ENCODE measurements at places on chromosomes 2 and 18.

DNA sequence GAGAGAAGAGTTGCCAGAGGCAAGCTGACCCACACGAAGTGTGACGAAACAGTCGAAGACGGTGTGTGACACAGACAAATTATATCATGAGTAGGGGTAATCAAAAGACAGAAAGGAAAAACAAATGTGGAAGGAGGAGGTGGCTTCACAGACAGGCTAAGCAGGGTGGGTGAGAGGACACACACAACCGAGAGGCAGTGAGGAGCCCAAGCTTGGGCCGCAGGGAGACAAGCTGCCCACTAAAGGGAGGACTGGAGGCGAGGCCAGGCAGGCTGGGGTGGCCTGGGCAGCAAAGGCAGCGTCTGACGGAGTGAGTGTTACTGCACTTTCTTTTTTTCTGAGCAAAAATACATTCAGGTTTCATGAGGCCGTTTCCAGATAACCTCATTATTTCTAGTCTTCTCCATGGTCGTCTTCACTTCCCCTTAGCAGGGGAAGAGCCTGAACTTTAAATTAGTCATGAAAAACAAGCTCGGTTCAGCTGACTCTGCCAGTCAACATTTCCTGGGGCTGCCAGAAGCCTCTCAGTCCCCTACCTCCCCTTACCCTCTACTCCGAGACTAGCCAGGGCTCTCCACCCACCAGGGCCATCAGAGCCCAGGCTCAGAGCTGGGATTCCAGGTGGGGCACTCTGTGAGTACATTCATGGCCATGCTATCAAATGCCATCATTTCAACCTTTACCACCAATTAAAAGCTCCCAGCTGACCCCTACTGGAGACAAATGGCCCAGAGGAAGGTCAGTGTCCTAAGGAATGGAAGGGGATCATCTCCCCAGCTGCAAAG lies 13.8 kb upstream of the ZFP36L2 start:
- no peak for DNase-seq

DNA sequence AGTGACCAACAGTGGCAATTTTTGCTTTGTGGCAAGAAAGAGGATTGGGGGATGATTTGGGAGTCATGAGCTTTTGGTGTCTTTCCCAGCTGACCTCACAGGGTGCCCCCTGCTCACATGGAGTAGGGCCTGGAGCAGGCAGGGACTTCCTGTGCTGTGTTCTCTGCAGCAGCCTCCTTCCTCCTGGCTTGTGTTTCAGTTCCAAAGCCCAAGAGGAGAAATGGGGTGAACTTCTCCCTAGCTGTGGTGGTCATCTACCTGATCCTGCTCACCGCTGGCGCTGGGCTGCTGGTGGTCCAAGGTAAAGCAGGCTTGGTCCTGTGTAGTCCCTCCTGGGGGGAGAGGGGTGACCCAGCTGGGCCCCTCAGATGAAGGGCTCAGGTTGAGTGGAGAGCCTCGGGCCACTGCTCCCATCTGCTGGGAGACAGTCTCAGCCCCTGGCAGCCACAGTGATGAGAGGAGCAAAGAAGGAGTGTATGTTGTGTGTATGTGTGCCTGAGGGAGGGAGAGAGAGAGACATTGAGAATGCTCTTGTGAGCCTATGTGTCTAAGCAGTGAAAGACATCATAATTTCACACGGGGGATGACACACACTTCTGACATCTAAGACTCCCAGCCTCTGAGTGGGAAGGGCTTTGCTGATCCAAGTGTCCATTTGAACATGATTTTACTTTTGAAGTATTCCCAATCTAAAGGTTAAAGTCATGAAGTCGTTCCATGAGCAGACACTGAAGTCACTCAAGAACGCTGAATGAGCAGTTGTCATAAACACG lies 27.2 kb downstream of the MARCO start:
- DNase-seq: no peak

- DNase-seq: no peak
Measured at GRCh38 chr2:198615972-198616371, 811.6 kb downstream of the PLCL1 start.

GRCh38 chr2:119181791-119182445 lies 23.4 kb upstream of the C1QL2 start:
- DNase-seq: no peak

DNA sequence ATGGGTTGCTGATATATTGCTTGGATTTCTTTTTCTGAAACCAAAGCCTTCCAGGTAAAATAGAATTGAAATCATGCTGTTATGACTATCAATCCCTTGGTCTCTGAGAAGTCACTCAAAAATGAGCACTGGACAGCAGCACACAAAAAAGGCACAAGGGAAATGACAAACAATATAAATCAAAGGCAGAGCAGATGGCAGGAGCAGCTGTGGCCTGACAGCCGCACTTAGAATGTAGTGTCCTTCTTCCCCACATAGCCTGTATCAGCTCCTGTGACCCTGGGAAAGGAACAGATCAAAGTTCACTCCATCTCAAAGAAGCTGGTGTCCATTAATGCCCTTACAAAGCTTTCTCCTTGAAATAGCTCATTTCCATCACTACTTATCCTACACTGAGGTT lies 326.7 kb downstream of the SUCLG1 start:
- no peak for DNase-seq

- no peak for DNase-seq
Measured at GRCh38 chr2:92073036-92073814, 2798.0 kb upstream of the TEKT4 start.

DNA sequence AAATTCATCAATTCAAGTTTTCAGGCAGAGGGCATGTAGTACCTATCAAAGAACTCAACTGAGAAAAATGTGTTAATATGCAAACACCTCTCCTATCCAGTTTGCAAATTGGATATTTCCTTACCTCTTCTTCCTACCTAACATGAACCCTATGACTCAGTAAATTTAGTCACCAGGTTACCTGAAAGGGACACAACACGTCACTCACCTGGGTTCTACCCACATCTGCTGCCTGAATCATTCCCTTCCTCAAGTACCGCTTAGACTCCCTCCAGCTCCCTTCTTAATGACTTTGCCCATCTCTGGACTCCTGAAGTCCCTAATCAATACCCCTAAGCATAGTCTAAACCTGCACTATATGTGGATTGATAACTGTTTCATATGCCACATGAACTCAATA lies 10.4 kb downstream of the ANKRD44 start:
- DNase-seq: no peak

DNA sequence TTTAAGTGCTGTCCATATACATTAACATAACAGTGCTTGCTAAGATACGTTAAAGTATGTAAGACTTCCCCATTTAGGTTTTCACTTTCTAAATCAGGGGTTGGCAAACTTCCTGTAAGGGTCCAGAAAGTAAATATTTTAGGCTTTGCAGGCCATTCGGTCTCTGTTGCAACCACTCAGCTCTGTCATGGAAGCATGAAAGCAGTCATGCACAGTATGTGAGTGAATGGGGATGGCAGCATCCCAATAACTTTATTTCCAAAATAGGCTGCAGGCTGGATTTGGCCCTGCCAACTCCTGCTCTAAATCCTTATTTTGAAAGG lies 128.7 kb downstream of the PLA2R1 start:
- no peak for DNase-seq

GRCh38 chr18:48454261-48454757 lies 45.1 kb upstream of the ZBTB7C start:
- no peak for DNase-seq

DNA sequence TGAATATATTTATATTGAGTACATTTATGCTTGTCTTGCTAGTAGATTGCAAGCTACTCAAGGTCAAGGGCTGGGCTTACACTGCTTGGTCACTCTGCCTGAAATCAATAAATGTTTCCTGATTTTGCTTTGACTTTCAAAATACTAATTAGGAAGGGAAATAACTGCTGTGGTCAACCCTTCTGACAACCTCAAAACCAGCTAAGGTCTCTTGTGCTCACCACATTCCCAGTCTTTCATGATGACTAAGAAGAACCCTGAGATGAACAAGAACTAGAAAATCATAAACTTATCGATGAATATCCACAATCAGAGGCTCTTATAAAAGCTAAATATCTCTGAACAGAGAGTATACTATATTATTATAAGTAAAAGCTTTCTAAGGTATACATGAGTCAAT lies 33.3 kb downstream of the ABCB11 start:
- DNase-seq: no peak

DNA sequence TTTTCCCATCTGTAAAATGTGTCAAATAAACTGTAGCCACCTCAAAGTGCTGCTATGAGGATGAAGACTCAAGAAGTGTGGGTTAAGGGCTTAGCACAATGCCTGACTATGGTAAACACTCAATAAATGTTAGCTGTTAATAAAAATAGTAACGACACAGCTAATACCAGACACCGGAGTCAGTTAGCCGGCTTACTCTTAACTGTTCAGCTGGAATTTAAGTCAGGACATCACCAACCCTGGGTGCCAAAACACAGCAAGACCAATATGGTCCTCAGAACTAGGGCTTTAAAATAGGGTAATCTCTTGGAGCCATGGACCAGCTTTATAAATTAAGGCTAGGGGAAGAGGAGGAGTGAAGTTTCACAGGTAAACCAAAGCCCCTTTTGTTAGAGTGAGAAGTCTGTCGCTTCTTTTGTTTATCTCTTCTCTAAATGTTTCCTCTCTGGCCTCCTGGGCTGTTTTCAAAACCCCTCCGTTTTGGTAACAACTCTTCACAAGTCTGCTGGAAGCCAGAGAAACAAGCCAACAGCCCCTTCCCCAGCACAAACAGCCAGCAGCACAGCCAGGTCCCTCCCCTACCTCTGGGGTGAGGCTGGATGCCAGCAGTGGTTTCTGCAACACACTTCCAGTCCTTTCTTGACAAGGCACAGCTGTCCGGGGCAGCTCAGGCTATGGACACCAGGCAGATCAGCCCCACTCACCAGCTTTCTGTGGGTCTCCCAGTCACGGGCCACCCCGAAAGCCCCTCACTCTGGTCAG lies 13.8 kb upstream of the FZD7 start:
- DNase-seq: no peak

DNA sequence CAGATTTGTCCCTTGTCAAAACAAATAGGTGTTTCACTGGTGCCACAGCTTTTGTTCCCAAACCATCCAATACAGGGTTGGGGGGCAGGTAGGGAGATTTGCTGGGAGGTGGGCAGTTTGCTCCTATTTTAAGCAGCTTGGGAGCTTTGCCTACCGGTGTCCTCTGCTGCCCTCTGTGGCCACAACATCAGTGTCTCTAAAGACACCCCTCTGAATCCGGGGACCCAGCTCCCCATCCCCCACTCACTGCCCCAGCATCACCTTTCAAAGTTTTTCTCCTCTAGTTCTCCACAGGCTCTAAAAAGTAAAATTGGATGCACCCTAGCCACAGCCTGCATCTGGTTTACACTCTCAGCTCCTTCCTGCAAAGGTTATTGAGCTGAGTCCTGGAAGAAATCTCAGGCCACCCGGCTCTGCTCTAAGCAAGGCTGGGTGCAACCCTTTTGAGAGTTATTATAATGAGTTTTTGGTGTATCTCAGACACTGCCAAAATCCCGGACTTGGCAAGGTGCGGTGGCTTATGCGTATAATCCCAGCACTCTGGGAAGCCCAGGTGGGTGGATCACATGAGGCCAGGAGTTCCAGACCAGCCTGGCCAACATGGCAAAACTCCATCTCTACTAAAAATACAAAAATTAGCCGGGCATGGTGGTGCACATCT lies 2.9 kb upstream of the EPAS1 start:
- DNase-seq: no peak

GRCh38 chr2:128069769-128070168 lies 21.2 kb upstream of the UGGT1 start:
- no peak for DNase-seq

- DNase-seq: peak; percentile 4
Measured at GRCh38 chr2:72695676-72696075, 130.2 kb downstream of the EXOC6B start.

Measured in NCI-H1092 (cell line).